ENCODE measurements at places on chromosomes 2 and 18. TPM values are rescaled to one million over a fixed set of nuclear protein-coding genes. Genes with fewer than 3 reads are reported as not detected.

Gene OSBPL1A
- 23.1 TPM for total RNA-seq

GRCh38 chr2:200306931-200307723, 634 bp downstream of the SPATS2L start:
- H3K4me1 ChIP-seq, result no peaks in the 10 kb centered on the region
- peak overlapping the region; percentile 79 for H3K27ac ChIP-seq
- H3K36me3 ChIP-seq, result no peaks in the 10 kb centered on the region

- no peaks in the 10 kb centered on the region for H3K36me3 ChIP-seq
- H3K4me3 ChIP-seq, result no peak overlapping the region
- H3K4me1 ChIP-seq, result no peaks in the 10 kb centered on the region
- no peak for DNase-seq
Observed at GRCh38 chr2:76188334-76189008, 477.8 kb upstream of the GCFC2 start.

Gene ACVR1C
- 0.18 TPM for total RNA-seq

DNA sequence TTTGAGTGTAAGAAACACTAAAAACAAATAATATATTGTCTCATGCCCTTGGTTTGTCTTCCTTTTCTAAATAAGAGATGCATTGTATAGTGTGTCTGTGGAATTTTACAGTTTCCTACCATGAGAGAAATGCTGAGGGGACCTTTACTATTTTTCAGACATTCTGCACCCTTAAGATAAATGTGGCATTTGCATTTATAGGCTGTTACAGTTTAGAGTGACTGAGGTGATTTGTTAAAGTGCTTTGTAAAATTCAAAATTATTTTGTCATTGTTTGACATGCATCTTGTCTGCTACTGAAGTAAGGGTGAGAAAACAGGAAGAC, 78.9 kb upstream of the ZSWIM2 start:
- H3K36me3 ChIP-seq, result no peaks in the 10 kb centered on the region
- no peaks in the 10 kb centered on the region for H3K27me3 ChIP-seq
- no peak overlapping the region for H3K27ac ChIP-seq
- H3K4me1 ChIP-seq, result no peaks in the 10 kb centered on the region
- DNase-seq, result no peak

GRCh38 chr18:66129248-66129647, 378.4 kb downstream of the CDH7 start:
- no peak overlapping the region for H3K4me3 ChIP-seq
- DNase-seq, result no peak
- no peaks in the 10 kb centered on the region for H3K4me1 ChIP-seq
- H3K36me3 ChIP-seq, result no peaks in the 10 kb centered on the region
- no peaks in the 10 kb centered on the region for H3K27me3 ChIP-seq

All from adrenal gland (tissue), 19 donors.